ENCODE measurements at places on chromosomes 13 and 19. TPM values are rescaled to one million over a fixed set of nuclear protein-coding genes. Genes with fewer than 3 reads are reported as not detected.

Gene PDX1
- 0.72 TPM for total RNA-seq

Gene FSD1
- 0.64 TPM for total RNA-seq

Gene SIGLEC11
- 1.1 TPM for total RNA-seq

Gene PRR19
- 1.0 TPM for total RNA-seq

Gene UBE2L5
- not detected for total RNA-seq

Gene ZNF723
- not detected for total RNA-seq

Gene JSRP1
- total RNA-seq = 2.4 TPM

Gene NLRP5
- total RNA-seq = not detected

Gene PSG7
- not detected for total RNA-seq

Gene SLAIN1
- 10.3 TPM for total RNA-seq

Gene SLITRK5
- total RNA-seq = 0.23 TPM

Gene MCEMP1
- total RNA-seq = not detected

Gene KCTD4
- 1.2 TPM for total RNA-seq

Gene C19orf73
- 3.2 TPM for total RNA-seq

Gene TPTE2
- total RNA-seq = not detected

Gene CCDC8
- 0.75 TPM for total RNA-seq

Gene MEIOSIN
- total RNA-seq = not detected

Gene GGACT
- 4.8 TPM for total RNA-seq

Gene KLK15
- 2.3 TPM for total RNA-seq

Gene A1BG
- total RNA-seq = 2.0 TPM

Gene YJEFN3
- 12.6 TPM for total RNA-seq

Gene ZNF540
- 1.5 TPM for total RNA-seq
